Left ventricle myocardium superior (tissue), 1 donor: ENCODE measurements at places on chromosomes 12 and 14.

DNA sequence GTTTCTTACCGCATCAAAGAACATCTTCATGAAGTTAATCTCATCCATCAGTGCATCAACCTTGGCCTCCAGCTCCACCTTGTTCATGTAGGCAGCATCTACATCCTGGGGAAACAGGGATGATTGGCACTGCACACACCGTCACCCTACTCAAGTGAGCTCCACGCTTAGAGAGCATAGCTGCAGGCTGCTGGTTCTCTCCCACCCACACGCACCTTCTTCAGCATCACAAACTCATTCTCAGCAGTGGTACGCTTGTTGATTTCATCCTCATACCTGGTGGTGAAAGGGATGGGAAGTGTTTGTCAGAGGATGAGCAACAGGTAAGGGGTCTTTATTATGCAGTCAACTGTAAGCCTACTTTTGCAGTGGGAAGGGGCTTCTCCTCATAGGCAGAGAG lies 2.3 kb downstream of the KRT5 start:
- DNase-seq: no peak

- no peak for DNase-seq
These were observed 506.1 kb downstream of the RMST start for GRCh38 chr12:97968641-97969197.

DNA sequence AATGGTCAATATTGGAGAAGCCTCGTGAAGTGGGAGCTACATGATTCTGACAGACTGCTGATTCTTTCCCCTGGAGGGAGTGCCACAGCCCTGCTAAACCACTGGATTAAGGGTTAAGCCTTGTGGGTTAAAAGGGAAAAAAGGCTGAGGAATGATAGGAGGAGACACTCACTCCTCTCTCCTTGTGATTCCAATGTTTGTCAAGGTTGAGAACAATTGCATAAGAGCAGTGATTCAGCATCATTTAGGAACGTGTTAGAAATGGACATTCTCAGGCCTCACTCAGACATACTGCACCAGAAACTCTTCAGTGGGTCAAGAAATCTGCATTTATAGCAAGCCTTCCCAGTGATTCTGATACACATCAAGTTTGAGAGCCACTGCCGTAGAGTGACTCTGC lies 87.8 kb upstream of the GZMB start:
- DNase-seq: no peak

GRCh38 chr14:86613786-86614185 lies 1083.8 kb downstream of the FLRT2 start:
- DNase-seq: no peak

DNA sequence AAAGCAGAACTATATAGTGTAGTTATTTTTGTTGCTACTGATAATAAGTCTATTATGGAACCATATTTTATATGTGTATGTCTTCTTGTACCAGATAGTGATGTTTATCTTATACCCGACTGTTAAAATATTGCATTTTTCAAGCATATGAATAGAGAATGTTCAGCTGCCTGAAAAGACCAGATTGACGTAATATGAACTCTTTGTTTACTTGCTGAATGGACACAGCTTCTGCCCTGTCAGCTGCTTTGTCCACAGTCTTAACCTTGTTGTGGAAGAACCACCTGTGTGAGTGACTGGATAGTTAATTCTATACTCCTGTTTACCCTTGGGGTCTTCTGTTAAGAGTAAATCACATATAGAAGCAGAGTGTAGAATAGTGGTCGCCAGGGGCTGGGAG lies 109.3 kb downstream of the LGR5 start:
- no peak for DNase-seq

GRCh38 chr14:88556581-88556980 lies 1.8 kb upstream of the PTPN21 start:
- DNase-seq: no peak

DNA sequence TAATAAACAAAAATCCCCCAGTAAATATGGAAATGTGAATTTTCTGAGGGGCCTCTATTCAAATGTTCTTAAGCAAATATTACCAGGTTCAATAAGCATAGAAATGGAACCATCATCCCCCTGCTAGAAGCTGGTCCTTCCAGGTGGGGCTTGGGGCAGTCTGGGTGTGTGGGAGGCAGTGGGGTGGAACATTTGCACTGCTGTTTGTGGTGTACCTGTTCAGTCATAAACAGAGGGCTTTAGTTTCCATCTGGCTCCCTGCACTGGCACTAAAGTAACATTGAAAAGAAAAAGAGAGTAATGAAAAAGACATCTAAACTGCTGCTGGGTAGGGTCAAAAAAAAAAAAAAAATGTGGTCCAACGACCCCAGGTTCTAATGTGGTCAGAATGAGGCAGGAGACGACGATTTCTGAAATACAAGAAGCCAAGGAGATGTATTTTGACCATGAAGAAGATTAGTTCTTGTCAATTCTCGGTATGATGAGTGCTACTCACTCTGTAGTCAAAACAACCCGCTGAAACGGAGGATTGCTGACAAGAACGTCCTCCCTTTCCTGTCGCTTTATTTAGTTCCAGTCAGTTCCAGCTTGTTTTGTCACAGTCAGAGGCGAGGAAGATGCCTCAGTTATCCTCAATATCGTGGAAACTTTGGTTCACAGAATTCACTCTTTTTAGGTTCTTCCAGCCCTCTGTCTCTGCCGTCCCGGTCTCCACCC lies 44.2 kb upstream of the MANSC4 start:
- DNase-seq: no peak

DNA sequence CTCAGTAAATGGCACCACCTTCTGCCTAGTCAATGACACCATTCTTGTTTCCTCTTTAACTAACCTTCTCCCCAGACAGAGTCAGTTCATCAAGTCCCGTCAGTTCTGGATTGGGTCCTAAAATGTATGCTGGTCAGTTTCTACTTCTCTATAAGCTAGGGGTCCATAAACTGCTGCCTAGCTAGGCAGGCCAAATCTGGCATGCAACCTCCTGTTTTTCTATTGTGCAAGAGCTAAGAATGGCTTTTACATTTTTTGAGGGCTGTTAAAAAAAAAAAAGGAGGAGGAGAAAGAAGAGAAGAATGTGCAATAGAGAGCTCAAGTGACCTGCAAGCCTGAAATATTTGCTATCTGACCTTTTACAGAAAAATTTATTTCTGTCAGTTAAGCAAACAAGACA lies 6.4 kb upstream of the TMED10 start:
- no peak for DNase-seq

GRCh38 chr12:88496891-88497371 lies 83.3 kb downstream of the KITLG start:
- no peak for DNase-seq

- no peak for DNase-seq
These were observed 108.7 kb downstream of the CALM1 start for GRCh38 chr14:90505531-90505930.

GRCh38 chr12:104578453-104578852 lies 121.7 kb downstream of the CHST11 start:
- DNase-seq: no peak

DNA sequence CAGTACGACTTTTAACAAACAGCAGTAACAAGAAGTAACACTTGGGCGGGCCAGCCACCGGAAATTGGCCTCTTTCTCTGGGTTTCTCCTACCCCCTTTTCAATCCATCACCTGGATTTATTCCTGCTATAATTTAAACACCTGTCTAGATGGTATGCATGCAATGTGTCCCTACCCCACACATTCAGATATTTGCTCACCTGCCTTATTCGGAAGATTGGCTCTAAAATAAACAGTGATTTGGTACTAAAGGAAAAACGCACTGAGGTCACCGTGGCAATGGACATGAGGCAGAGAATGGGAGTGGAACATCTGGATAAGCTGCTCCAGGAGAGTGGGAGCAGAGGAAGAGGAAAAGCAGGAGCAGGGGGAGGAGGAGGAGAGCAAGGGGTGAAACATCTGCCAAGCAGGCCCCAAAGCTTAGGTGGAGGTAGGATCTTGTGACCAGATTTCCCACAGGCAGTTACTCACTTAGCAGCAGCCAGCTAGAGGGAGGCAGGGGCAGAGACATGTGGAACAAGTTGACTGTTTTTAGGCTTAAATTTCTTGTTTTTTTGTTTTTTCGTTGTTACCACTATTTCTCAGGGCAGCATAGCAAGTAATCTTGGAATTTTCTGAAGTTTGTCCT lies 150.9 kb downstream of the TTLL5 start:
- no peak for DNase-seq

GRCh38 chr12:109448272-109448671 lies 28.8 kb downstream of the KCTD10 start:
- no peak for DNase-seq

DNA sequence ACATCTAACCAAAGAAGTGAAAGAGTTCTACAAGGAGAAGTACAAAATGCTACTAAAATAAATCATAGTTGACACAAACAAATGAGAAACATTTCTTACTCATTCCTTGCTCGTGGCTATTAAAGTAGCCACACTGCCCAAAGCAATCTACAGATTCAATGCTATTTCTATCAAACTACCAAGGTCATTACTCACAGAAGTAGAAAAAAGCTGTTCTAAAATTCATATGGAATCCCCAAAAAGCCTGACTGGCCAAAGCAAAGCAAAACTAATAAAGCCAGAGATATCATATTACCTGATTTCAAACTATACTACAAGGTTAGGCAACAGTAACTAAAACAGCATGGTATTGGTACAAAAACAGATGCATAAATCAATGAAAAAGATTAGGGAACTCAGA lies 305.6 kb downstream of the RPAP3 start:
- no peak for DNase-seq

- DNase-seq: no peak
These were observed 45.8 kb upstream of the IQSEC3 start for GRCh38 chr12:20757-21156.

- DNase-seq: no peak
These were observed 276.2 kb downstream of the SSPN start for GRCh38 chr12:26471560-26471959.

DNA sequence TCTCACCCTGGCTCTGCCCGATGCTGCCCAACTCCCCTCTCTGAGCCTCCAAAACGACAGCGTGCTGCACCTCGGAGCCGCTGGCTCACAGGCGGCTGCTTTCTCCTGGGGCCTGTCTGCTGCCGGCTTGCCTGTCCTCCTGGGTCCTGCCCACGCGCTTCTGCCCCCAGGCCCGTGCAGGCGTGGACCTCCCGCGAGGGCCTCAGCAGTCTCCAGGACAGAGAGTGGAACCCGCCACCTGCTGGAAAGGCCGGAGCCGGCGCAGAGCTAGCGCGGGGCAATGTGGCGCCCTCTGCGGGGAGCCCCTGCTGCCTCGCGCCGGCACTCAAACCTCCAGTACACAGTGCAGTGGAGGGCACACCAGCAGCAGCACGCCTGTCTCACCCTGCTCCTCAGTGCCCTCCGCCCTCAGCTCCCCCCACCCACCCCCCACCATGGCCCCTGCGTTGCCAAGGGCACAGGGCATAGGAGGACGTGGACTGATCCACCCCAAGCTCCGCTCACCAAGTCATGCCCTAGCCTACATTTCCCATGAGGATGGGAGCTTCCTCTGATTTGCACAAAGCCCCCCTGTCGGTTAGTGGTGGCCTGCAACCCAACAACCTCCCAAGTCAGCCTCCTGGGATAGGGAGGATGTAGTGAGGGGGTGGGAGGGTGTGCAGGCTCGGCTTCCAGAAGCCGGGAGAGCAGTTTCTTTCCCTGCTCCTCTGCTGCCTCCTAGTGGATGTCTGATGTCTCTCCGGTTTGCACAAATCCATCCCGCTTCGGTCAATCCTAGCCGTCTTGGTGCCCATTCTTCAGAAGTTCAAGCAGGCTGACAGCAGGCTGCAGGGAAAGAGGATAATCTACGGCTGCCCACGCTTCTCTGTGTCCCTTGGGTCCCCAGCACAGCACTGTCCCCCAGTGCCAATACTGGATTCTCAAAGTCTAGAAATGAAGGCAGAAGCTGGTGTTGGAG lies 25.2 kb downstream of the KRT8 start:
- peak; percentile 84 for DNase-seq

DNA sequence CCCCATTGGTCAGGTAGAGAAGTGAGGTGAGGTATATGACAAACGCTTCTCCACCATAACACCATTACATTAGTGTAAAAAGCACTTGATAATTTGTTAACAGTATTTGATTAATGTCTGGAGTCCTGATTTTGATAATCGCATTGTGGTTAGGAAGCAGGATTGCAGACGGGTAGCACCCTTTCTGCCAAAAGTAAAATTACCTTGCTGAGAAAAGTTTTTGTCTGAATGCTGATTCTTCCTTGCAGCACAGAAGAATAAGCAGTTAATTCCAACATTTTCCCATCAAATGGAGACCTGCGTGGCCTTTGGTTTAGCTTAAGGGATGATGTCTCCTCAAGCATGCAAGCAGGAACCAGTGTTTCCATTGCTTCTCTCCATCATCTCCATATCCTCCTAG lies 1090.2 kb upstream of the TMEM132C start:
- DNase-seq: no peak

GRCh38 chr14:24422261-24422660 lies 7.2 kb downstream of the CBLN3 start:
- no peak for DNase-seq

DNA sequence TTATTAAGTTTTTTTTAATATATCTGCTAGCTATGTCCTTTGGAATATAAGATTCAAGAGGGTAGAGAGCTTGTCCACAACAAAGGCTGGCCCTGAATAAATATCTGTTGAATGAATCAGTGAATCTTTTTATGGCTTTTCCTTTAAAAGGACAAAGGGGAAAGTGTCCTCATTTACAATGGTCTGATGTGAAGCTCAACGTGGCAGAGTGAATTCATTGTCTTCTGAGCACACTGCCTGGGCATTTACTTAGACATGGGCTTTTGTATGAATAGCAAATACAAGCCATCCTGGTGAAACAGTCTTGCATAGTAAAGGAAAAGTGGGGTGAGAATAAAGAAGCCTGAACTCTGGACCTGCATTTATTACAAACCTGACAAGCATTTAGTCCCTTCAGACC lies 201.2 kb downstream of the NELL2 start:
- no peak for DNase-seq

DNA sequence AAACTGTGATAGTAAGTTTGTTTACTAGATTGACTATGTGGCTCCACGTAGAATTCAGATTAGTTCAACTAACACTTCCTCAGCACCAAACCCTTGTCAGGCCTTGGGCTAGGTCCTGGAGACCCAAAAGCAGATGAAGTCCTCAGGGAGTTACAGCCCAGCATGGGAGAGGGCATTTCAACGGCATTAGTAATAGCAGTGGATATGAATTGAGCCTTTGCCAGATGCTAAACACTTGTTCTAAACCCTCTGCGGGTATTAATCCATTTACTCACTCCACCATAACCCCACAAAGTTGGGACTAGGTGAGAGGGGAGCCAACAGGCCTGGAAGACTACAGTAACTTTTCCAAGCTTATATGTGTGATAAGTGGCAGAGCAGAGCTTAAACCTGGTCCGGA lies 714.6 kb downstream of the DIO2 start:
- DNase-seq: no peak
